ENCODE measurements at places on chromosomes 2 and 18. TPM values are rescaled to one million over a fixed set of nuclear protein-coding genes. Genes with fewer than 3 reads are reported as not detected.

DNA sequence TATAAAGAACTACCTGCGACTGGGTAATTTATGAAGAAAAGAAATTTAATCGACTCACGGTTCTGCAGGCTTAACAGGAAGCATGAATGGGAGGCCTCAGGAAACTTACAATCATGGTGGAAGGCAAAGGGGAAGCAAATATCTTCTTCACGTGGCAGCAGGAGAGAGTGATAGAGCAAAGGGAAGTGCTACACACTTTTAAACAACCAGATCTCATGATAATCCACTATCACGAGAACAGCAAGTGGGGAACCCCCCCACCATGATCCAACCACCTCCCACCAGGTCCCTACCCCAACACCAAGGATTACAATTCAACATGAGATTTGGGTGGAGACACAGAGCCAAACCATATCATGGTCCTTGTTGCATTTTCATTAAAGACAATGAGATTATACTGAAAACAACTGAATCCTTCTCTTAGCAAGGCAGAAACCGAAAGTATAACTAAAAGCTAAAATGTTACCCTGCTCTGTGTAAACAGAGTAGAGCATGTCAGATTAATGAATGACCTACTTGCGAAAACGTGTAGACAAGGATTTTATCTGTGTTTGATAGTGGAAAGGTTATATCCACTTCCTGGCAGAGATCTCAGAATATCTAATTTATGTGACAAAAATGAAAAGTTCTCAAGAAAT is 60.1 kb upstream of the RBBP8 start:
- no peak for DNase-seq

DNA sequence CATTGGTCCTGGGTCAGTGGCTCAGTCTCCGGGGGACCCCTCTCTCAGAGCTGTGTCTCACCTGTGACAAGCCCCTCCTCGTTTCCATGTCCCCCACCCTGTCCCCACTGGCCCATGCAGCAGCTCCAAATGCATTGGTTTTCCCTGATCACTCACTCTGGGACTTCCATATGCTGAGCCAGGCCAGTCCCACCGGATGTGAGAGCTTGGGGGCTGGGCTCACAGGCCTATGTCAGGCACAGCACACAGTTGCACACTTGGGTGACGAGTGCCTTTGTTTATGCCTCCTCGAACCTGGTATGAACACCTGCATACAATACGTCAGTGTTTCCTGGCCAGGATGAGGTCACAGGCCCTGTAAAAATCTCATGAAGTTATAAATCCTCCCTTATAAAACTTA is 232.5 kb downstream of the TFCP2L1 start:
- DNase-seq: no peak

- DNase-seq: no peak
These were observed 83.2 kb downstream of the RDH14 start for GRCh38 chr2:18477293-18477692.

GRCh38 chr18:26480897-26481795 is 67.2 kb downstream of the KCTD1 start:
- DNase-seq: peak; percentile 93

GRCh38 chr2:38968021-38968420 is 78.3 kb downstream of the ARHGEF33 start:
- DNase-seq: no peak

GRCh38 chr2:161115605-161116380 is 44.4 kb upstream of the TANK start:
- no peak for DNase-seq

DNA sequence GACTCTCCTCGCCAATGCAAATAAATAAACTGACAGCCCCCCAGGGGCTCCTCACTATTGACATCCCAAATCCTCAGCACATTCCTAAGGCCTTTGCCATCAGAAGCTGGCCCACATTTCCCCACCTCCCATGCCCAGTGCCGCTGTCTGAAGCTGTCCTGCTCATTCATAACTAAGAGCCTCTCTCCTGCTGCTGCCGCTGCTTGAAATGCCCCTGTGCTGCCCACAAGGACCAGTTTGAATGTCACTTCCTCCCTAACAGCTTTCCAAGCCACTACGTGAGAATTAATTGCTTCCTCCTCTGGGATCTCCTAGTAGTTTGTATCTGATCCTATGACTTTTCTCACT is 151.6 kb upstream of the CAPN13 start:
- DNase-seq: no peak

DNA sequence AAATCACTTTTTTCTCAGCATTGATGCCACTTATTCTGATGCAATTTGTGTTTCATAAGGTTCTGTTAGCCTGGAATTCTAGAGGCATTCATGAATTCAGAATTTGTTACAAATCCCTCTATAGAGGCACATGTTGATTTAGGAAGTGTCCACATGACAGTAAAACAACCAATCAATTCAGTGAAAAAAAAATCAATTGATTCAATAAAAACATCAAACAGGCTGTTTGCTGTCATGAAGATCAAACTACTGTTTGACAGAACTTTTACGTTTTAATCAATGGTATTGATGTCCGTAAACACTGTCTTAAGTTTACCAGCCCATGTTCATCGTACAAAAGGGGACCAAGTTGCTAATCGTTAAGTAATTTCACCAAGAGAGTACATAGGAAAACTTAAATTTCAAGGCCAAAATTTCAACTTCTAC is 261.5 kb downstream of the FIGN start:
- no peak for DNase-seq

DNA sequence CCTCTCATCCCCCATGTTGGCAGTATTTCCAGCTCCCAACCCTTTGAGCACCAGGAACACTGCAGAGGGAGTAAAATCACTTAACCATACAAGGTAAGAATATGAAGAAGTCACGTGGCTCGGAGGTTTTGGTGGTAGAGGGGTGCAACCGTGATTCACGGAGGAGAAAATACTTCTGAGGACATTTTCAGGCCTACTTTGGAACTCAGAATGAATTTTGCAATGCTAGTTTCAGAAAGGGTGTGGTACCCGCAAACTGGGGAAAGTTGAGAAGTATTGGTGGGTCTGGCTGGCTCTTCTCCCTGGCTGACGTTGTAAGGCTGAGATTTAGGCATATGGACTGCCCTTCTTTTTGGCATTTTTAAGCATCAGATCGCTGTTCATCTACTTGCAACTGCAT is 442 bp downstream of the SERPINB5 start:
- no peak for DNase-seq

GRCh38 chr18:8765783-8766463 is 60.6 kb downstream of the MTCL1 start:
- peak; percentile 2 for DNase-seq

GRCh38 chr18:3842844-3843243 is 392.9 kb downstream of the TGIF1 start:
- no peak for DNase-seq

GRCh38 chr2:11708106-11708505 is 38.1 kb upstream of the NTSR2 start:
- no peak for DNase-seq

TMEM163 gene
- 0.12 TPM for total RNA-seq

GAL3ST2 gene
- total RNA-seq: 0.44 TPM

MLPH gene
- 81.4 TPM for total RNA-seq
